ENCODE measurements at places on chromosomes 1 and 21.

GRCh38 chr1:6450943-6451373, 15.0 kb downstream of the TNFRSF25 start:
- no peak overlapping the region for H3K4me3 ChIP-seq
- H3K4me1 ChIP-seq = no peaks in the 10 kb centered on the region

GRCh38 chr1:2258122-2258681, 30.1 kb downstream of the SKI start:
- no peaks in the 10 kb centered on the region for H3K27me3 ChIP-seq
- peaks cover 72% of the 10 kb centered on the region for H3K4me1 ChIP-seq
- H3K36me3 ChIP-seq = peaks cover 2% of the 10 kb centered on the region
- H3K27ac ChIP-seq = no peak overlapping the region
- DNase-seq = no peak

DNA sequence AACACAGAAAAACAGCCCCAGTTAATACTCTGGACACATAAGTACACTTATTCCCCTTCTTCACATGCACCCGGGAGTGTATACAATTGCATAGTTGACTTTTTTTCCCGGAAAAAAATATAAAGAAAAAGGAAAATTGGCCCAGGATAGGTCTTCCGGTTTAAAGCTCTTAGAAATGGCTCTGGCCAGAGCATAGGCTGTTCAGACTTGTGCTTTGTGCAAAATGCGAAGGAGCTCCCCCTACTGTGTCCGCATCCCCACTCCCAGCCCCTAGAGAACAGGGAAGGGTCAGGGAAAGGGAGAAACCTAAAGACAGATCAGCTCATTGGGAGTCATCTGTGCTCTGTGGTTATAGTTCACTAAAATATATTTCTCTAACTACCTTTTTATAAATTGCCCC, 5.5 kb upstream of the MTMR11 start:
- peaks cover 11% of the 10 kb centered on the region for H3K36me3 ChIP-seq
- no peak for DNase-seq
- peaks cover 39% of the 10 kb centered on the region for H3K4me1 ChIP-seq
- H3K4me3 ChIP-seq = no peak overlapping the region
- H3K27ac ChIP-seq = peak overlapping the region; percentile 12

DNA sequence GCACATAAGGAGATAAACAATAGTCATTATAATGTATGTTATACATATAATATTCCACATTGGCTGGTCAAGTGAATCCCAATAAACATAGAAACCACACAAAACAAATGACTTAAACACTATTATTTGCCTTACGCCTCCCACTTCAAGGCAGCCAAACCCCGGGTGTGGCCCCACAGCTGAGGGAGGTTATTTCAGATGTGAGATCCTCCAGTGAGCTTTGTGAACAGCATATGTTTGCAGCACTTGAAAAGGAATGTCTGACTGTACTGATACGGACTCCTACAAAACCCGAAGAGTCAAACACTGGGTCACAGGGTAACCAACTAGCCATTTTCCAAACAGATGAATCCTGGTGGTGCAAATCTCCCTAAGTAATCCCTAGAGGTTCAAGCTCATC, 27.1 kb upstream of the DISP1 start:
- DNase-seq = no peak
- H3K4me1 ChIP-seq = no peaks in the 10 kb centered on the region
- no peak overlapping the region for H3K27ac ChIP-seq

GRCh38 chr1:47881505-47882442, 115.4 kb downstream of the TRABD2B start:
- H3K4me1 ChIP-seq = no peaks in the 10 kb centered on the region
- DNase-seq = no peak
- no peak overlapping the region for H3K27ac ChIP-seq
- H3K27me3 ChIP-seq = no peaks in the 10 kb centered on the region
- no peak overlapping the region for H3K4me3 ChIP-seq
- no peaks in the 10 kb centered on the region for H3K36me3 ChIP-seq

DNA sequence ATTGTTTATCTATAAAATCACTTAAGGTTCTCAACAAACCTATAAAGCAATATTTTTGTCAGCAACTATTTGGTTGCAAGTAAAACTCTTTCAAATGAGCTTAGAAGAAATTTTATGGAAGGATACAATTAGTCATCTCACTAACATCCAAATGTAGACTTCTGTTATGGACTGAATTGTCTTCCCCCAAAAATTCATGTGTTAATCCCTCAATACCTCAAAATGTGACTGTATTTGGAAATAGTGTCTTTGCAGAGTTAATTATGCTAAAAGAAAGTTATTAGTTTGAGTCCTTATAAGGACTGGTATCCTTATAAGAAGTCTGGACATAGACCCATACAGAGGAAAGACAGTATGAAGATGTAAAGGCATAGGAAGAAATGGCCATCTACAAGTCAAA, 357.8 kb upstream of the PRMT6 start:
- H3K27me3 ChIP-seq = no peaks in the 10 kb centered on the region
- no peaks in the 10 kb centered on the region for H3K36me3 ChIP-seq
- H3K4me3 ChIP-seq = no peak overlapping the region

DNA sequence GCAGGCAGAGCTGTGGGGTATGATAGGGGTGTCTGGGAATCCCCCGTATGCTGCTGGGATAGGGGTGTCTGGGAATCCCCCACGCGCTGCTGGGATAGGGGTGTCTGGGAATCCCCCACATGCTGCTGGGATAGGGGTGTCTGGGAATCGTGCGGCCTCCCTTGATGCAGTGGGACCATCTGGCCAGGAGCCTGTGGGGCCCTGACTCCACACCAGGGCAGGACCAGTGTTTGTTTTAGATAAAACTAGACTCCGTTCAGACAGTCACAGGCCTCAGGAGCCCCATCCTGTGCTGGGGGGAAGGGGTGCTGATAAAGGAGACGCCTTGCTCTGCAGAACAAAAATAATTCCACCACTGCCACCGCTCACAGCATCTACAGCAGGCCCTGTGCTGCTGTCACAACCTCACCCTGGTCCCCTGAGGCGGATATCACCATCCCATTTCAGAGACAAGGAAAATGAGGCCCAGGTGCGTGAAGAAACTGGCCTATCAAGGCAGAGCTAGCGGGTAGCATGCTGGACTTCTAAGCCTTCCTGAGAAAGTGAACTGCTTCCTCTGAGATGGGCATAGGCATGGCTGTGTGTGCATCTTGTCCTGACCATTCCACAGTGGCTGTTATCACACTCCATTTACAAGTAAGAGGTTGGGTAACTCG, 24.0 kb downstream of the ECE1 start:
- no peak overlapping the region for H3K27ac ChIP-seq
- H3K27me3 ChIP-seq = no peaks in the 10 kb centered on the region
- peaks cover 13% of the 10 kb centered on the region for H3K36me3 ChIP-seq

- H3K36me3 ChIP-seq = no peaks in the 10 kb centered on the region
- peak overlapping the region; percentile 100 for H3K4me3 ChIP-seq
- H3K27ac ChIP-seq = peak overlapping the region; percentile 93
- DNase-seq = no peak
Observed at GRCh38 chr1:38990386-38990737, 714 bp upstream of the AKIRIN1 start.

DNA sequence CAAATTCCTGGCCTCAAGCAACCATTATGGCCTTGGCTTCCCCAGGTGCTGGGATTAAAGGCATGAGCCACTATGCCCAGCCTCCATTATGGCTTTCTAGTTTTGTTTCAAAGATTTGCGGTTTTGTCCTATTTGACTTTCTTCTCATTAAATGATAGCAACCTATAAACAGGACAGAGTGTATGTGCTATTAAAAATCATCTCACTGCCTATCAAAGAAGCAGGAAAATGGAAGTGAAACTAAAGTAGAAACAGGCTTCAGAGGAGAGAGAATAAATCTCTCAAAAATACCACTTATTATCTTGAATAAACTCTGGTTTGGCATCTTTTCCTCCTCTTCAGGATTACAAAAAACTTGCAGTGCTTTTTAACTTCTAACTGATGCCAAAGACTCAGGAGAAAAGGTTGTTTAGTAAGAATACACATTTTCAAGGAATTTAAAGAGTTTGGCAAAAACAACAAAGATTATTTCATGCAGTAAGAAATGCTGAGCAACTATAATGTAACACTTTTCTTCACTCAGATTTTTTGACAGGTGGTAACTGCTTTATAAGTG, 28.7 kb downstream of the ACBD3 start:
- no peaks in the 10 kb centered on the region for H3K27me3 ChIP-seq
- no peak overlapping the region for H3K4me3 ChIP-seq
- DNase-seq = no peak
- H3K27ac ChIP-seq = no peak overlapping the region
- no peaks in the 10 kb centered on the region for H3K4me1 ChIP-seq

DNA sequence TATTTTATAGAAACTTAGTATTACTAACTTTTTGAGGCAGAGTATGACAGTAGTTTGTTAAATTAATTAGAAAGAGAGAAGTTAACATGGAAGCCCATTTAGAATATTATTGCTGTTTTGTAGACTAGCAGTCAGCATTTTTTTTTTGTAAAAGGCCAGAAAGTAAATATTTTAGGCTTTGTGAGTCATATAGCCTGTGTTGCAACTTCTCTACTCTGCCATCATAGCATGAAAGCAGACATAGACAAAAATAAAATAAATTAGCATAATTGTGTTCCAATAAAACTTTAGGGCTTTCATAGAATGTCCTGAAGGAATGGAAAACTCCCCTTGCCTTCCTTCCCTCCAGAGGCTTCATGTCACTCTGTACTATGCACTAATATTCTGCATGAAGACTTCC, 12.3 kb upstream of the RGS4 start:
- no peak overlapping the region for H3K4me3 ChIP-seq
- no peaks in the 10 kb centered on the region for H3K27me3 ChIP-seq
- H3K36me3 ChIP-seq = no peaks in the 10 kb centered on the region
- DNase-seq = no peak
- no peaks in the 10 kb centered on the region for H3K4me1 ChIP-seq
- H3K27ac ChIP-seq = no peak overlapping the region

- no peak for DNase-seq
- H3K4me1 ChIP-seq = no peaks in the 10 kb centered on the region
- H3K27ac ChIP-seq = no peak overlapping the region
- no peak overlapping the region for H3K4me3 ChIP-seq
- H3K36me3 ChIP-seq = no peaks in the 10 kb centered on the region
- H3K27me3 ChIP-seq = no peaks in the 10 kb centered on the region
Observed at GRCh38 chr1:55836086-55836485, 620.9 kb upstream of the USP24 start.

GRCh38 chr1:1253314-1253713, 6.8 kb upstream of the C1QTNF12 start:
- no peak for DNase-seq
- H3K4me1 ChIP-seq = no peaks in the 10 kb centered on the region
- H3K27ac ChIP-seq = no peak overlapping the region
- H3K36me3 ChIP-seq = peaks cover 13% of the 10 kb centered on the region
- H3K27me3 ChIP-seq = no peaks in the 10 kb centered on the region
- H3K4me3 ChIP-seq = no peak overlapping the region

- H3K27me3 ChIP-seq = no peaks in the 10 kb centered on the region
- no peak for DNase-seq
- no peak overlapping the region for H3K4me3 ChIP-seq
- H3K27ac ChIP-seq = no peak overlapping the region
- H3K4me1 ChIP-seq = no peaks in the 10 kb centered on the region
- H3K36me3 ChIP-seq = no peaks in the 10 kb centered on the region
Observed at GRCh38 chr1:9038881-9039760, 12.9 kb upstream of the SLC2A7 start.

DNA sequence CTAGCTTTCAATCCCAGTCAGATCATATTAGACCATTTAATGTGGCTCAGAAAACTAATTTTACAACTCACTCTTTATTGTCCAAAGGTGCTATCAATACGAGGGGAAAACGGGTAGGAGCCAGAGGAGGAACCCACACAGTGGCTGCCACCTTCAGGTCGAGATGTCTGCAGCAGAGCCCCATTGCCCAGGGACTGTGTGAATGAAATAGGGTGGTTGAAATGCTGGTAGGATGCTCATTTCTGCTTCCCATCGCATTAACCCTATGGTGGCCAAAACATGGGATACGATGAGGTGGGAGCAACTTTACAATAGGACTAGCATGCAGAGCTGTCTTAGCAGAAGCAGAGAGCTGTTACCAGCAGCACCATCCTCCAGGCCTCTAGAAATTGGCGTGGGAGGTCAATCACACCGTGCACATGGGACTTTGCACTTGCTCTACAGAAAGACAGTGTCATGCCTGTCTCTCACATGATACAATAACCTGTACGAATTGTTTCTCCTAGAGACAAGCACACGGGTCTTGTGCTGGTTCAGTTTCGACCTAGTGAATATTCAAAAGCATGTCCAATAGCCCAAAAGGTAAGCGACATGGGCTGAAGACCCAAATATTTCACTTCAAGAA, 69.5 kb upstream of the DESI2 start:
- no peaks in the 10 kb centered on the region for H3K4me1 ChIP-seq
- no peak overlapping the region for H3K4me3 ChIP-seq
- H3K27me3 ChIP-seq = no peaks in the 10 kb centered on the region
- DNase-seq = no peak

DNA sequence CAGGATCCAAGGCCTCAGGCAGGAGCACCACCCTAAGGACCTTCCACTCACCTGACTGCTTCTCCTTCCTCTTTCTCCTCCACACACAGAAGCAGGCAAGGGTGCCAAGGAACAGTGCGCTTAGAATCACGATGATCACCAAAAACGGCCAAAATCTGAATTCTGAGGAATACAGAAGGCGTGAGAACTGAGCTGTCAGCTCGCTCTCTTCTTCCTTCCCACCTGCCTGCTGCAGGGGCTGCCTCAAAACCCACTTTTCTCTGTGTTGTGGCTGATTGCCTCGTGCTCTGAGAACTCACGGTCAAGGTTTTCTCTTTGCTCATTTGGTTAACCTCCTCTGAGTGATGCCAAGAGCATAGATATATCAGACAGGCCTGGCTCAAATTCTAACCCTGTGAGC, 23.8 kb downstream of the CD244 start:
- H3K27me3 ChIP-seq = no peaks in the 10 kb centered on the region
- H3K27ac ChIP-seq = no peak overlapping the region
- H3K4me3 ChIP-seq = no peak overlapping the region
- peaks cover 9% of the 10 kb centered on the region for H3K4me1 ChIP-seq
- H3K36me3 ChIP-seq = no peaks in the 10 kb centered on the region
- DNase-seq = no peak

- peak overlapping the region; percentile 98 for H3K27ac ChIP-seq
- H3K4me1 ChIP-seq = peaks cover 18% of the 10 kb centered on the region
- H3K36me3 ChIP-seq = peaks cover 27% of the 10 kb centered on the region
- DNase-seq = no peak
- peak overlapping the region; percentile 86 for H3K4me3 ChIP-seq
Observed at GRCh38 chr1:53220962-53221286, 490 bp upstream of the CZIB start.

GRCh38 chr1:176338877-176339276, 124.1 kb upstream of the PAPPA2 start:
- H3K4me3 ChIP-seq = no peak overlapping the region
- no peak for DNase-seq
- peaks cover 4% of the 10 kb centered on the region for H3K27me3 ChIP-seq
- no peaks in the 10 kb centered on the region for H3K36me3 ChIP-seq

Data from heart left ventricle (tissue), 16 donors.